ENCODE measurements at places on chromosomes 12 and 14.
A peak's percentile ranks its signal among the peaks of the same experiment; 100 is the strongest.

- no peak for DNase-seq
Measured at GRCh38 chr12:58408516-58408915, 467.1 kb downstream of the ATP23 start.

DNA sequence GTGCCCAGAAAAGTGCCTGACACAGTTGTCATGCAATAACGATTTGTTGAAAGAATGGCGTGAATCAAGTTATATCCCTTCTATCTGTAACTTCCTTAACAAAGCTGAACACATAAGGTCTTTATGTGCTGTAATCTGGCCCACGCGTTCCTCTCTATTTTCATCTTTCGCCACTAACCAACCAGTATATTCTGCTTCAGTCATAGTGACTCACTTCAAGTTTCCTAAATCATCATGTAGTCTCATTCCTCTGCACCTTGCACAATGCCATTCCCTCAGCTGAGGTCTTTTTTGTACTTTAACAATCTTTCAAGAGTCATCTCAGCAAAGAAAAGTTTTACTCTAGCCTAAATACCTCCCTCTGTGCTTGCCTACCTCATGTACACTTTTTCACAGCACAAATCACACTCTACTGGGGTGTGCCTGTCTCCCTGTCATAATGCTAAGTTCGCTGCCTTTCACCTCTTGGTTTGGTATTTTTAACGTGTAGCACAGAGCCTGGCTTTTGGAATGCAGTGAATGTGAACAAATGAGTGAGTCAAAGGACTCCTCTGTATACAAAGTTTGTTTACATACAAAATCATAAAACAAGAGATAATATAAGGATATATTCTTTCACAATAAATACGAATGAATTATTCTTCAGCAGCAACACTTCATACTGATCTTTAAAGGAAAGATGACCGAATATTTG lies 2.9 kb upstream of the CMAS start:
- DNase-seq, result no peak

GRCh38 chr12:105480162-105480561 lies 149.7 kb downstream of the C12orf75 start:
- DNase-seq, result no peak

DNA sequence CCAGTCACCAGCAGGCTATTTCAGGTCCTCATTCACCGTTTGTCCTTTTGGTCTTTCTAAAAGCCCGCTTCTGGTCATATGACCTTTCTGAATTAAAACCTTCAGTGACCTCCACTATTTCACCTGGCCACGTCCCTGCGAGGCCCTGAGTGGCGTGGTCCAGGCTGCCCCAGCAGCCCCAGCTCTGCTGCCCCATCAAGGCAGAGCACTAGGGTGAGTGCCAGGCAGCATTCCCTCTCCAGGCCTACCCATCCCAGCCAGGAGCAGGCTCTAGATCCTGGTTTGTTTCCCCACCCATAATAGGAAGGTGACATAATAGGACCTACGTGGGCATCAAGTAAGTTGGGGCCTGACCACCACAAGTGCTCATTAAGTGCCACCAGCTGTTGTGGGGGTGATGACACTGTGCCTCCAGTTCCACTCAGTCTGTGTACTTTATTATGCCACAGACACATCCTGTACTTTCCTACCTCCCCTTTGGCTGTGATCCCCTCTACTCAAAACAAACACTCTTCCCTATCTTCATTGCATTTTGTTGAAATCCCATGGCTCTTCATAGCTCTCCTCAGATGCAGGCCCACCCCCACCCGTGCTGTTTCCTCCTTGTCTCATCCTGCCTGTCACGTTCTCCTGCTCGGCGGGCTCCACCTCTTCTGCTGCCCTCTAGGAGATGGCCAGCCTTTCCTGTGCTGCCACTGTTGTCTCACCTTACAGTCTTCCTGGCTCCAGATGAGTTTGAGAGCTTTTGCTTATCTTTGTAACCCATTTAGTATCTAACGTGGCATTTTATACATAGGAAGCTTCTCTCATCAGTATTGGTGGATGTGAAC lies 21.4 kb downstream of the CKB start:
- no peak for DNase-seq

DNA sequence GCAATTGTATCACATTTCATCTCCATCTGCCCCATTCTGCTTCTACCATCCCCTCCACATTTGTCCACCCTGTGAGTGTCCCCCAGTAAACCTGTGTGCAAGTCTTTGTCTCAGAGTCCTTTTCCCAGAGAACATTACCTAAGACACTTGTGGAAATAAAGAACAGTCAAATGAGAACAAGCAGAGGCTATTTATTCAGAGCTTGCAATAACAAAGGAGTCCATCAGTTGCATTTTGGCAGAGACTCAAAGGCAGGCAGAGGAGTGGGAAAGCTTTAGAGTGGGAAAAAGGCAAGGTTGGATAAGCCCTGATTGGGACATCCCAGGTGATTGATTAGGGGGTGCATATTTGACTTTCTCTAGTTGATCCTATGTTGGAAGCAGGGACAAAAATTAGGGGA lies 18.2 kb upstream of the PPFIBP1 start:
- no peak for DNase-seq

DNA sequence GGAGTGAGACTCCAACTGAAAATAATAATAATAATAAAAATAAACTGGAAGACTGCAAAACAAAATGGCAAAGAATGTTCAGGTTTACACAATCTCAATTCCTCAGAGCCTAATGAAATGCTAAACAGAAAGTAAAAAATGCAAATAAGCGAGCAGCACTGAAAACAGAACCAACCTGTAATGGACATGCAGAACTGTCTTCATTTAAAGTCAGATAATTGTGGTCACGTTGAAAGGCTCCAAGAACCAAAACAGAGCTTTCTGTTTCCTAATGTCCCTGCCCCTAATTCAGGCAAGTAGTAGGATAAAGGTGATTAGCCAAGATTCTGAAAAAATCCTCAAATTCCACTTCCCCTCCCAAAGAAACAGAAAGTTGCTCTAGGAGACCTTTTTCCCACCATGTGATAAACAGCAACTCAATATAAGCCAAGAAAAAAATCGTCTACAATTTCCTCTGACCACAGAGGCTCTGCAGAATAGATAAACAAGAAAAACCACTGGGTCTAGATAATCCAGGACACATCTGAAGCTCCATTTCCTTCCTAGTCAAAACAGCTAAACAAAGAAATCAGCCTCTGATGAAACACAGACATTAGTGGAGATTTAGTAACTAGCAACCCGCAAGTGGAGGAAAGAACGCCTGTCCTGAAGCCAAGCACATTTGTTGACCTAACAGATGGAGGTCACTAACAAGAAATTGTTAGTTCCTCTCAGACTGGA lies 3.0 kb downstream of the MIS18BP1 start:
- DNase-seq, result no peak

DNA sequence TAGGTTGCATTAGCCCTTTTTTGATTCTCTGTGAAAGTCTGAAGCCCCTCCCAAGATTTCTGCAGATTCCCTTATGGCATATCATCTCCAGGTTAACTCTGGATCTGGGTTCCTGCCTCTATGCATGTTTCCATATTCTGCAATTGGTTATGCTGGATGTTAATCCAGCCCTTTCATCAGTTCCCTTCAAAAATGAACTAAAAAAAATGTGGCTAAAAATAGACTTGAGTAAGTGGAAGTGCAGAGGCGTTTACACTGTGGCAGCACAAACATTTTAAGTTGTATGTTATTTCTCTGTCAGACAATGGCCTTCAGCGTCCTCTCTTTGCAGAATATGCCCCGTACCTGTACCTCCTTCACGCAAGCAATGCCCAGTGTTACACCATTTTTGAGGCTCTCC lies 11.4 kb downstream of the MGST1 start:
- no peak for DNase-seq

DNA sequence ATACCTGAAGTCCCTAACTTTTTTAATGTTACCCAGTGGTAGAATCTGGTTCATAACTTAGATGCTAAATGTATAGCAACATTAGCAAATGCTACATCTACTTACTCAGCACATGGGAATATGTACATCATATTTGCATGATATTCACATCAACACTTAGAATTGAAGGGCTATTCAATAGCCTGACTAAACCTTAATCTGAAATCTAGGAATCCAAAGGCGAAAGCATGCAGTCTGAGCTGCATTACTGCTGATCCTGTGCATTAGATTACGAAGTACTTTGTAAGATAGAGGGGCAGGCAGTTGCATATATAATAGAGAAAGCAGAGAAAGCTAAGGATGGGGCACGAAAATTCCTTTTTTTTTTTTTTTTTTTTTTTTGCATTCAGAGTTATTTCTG lies 40.4 kb downstream of the SLC38A4 start:
- no peak for DNase-seq

- DNase-seq, result no peak
Measured at GRCh38 chr14:63435204-63435603, 108.0 kb downstream of the PPP2R5E start.

- DNase-seq, result no peak
Measured at GRCh38 chr12:39764944-39765560, 145.4 kb upstream of the ABCD2 start.

GRCh38 chr14:104549536-104550339 lies 29.8 kb upstream of the C14orf180 start:
- no peak for DNase-seq

GRCh38 chr14:72549026-72549425 lies 344.9 kb downstream of the DPF3 start:
- DNase-seq, result no peak

DNA sequence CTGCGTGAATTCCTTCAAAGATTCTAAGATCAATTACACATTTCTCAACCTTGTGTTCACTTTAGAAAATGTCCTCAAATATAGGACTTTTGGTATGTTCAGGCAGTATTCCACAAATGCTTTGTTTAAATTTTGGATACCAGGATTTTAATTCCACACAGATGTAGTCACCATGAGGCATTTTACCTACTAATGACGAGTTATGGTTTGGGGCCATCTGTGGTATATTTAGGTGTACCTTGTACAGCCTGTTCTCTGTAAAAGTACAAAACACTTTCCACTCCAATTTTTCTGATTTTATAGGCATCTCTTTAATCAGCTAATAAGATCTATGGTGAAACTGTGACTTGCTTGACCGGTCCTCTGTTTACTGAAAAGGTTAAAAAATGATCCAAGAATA lies 275.7 kb upstream of the PRICKLE1 start:
- no peak for DNase-seq

DNA sequence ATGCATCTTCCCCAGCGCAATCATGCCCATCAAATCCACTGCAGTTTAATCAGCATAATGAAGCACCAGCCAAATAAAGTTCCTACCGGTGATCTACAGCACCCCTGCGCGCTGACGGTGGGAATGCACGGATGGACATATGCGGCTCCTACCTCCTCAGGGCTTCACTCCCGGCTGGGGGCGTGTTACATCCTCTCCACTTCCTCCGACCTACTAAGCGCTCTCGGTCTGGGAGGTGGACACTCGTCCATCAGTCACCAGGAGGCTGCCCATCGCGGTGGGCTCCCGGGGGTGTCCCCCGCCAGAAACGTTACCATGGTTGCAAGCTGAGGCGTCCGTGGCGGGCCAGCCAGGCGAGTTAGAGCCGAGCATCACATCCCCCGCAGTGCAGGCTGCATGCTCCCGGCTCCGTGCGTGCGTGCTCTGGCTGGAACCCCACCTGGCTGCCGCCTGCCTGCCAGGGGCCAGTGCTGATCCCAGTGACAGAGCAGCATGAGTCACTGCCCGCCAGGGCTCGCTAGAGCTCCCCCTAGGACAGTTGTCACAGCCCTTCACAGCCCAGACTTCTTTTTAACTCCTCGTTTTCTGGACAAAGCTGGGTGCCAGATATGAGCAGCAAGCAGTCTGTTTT lies 73.0 kb downstream of the CIT start:
- peak; percentile 56 for DNase-seq

DNA sequence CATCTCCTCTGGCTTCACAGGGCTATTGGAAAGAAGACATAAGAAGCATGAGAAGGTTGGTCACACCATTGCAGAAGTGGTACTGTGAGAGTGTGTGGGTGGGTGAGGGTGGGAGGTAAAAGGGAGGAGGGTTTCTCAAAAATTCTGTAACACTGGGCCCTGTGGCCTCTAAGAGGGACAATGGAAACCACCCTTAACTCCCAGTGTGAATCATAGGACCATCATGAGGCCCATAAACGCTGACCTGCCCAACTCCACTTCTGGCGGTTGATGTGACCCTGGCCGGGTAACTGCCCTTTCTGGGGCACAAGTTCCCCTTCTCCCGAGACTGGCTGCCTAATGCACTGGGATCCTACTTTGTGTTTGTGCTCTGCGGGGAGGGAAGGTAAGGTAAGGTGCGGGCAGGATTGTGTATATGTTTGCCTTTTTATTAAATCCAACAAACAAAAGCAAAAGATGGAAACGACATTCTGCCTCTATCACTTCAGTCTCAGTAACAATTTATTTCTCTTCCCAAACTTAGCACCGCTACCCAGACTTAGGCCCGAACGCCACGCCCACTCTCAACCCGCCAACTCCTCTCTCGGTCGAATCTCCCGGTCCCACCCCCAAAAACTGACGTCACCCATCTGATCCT lies 551 bp downstream of the METTL1 start:
- DNase-seq, result no peak

GRCh38 chr12:27260746-27261145 lies 16.7 kb downstream of the STK38L start:
- DNase-seq, result no peak

GRCh38 chr12:25932971-25933370 lies 25.5 kb upstream of the RASSF8 start:
- no peak for DNase-seq

DNA sequence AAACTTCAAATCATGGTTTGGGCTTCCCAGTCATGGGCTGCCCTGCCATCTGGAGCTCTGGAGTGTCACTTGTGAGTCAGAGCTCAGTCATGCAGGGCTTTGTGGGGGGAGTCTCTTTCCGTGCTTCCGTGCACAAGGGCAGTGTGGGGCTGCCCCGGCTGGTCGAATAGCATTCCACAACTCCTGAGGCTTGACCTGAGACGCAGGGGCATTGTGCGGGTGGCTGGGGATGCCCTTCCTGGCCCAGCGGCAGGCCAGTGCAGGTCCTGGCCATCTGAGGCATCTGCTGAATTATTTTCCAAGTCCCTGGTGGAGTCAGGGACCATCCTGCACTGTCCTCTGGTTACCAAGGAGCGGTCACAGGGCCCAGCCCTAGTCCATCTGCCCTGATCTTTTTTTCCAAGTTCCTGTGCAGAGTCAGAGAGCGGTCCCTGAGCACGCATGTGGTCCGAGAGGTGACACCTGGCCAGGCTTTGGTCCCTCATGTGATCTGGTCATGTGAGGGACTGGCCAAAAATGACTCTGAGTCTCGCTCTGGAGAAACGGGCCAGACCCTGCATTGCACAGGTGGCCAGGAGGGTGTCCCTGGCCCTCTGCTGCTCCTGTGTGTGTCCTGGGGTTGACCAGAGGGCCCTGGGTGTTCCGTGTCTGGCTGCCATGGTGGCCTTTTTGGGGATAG lies 167.0 kb upstream of the ALG10B start:
- DNase-seq, result no peak

DNA sequence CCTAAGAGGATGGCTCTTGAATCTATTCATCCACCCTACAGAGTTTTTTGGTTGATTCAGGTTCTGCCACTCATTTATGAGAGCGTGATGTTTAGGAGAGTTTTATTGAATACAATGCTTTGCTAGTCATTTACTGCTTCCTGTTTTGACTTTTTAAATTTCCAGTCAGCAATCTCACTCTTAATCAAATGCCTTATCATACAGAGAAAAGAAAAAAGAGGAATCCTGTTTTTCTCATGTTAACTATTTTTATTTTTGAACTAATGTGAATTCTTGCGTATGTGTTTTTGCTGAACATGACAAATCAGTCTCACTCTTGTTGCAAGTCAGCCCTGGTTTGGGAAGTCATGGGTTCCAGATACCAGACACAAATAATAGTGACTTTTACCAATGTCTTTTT lies 22.1 kb upstream of the LGMN start:
- DNase-seq, result no peak

Data from cerebellar nuclear complex (tissue), 1 donor.